H4 (cell line): ENCODE measurements at places on chromosomes 6 and 20. TPM values are rescaled to one million over a fixed set of nuclear protein-coding genes. Genes with fewer than 3 reads are reported as not detected.

ME1 gene
- 49.6 and 53.1 TPM in 2 replicates for total RNA-seq

DZANK1 gene
- total RNA-seq = 0.66 and 0.80 TPM in 2 replicates

DNA sequence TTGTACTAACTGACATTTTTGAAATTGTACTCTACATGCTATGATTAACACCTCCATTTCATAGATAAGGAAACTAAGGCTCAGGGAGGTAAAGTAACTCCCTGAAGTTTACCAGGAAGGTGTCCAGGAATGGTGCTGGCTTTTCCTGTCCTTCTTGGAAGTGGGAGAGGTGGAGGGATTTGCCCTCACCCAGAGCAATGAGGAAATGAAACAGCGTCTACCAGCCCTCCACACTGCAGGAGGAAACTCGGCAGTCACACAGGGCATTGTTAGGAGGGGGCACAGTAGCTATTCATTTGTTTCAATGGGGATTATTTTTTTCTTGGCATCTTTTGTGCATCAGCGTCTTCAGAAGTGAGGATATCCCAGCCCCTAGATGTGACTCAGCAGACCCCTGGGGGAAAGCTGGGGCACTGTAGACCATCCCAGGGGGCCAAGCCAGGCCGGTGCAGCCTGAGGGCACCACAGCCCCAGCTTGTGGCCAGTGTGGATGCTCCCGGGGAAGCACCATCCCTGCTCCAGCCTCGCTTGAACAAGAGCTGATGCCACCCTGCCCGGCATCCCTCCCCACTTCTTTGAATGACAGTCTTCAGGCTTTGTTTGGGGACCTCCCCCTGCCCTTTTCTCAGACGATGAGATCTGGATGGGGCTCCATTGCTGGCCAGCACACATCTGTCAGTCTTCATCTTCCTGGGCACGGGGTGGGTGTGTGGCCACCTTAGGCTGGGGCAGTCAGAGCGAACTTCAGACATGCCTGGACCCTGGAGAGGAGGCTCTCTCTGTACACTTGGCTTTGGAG is 224.4 kb upstream of the PMEPA1 start:
- no peak for DNase-seq

GRCh38 chr6:35804996-35805736 is at the start of gene LHFPL5:
Gene LHFPL5, plus strand, starts transcription at chr6:35805352. Its CDS starts 319 bp downstream, at chr6:35805671.
- DNase-seq = no peak

- DNase-seq = no peak
Measured at GRCh38 chr6:169082093-169082492, 171.6 kb downstream of the THBS2 start.
